ENCODE measurements at places on chromosomes 6 and 20. TPM values are rescaled to one million over a fixed set of nuclear protein-coding genes. Genes with fewer than 3 reads are reported as not detected.

Gene TCF15
- total RNA-seq: 2.6 TPM

- DNase-seq: no peak
Measured at GRCh38 chr20:39528436-39528835, 566.3 kb downstream of the DHX35 start.

Gene CCDC28A
- total RNA-seq: 10.8 TPM

Gene EPPIN
- not detected for total RNA-seq

- no peak for DNase-seq
Measured at GRCh38 chr6:66662721-66663507, 955.9 kb upstream of the EYS start.

DNA sequence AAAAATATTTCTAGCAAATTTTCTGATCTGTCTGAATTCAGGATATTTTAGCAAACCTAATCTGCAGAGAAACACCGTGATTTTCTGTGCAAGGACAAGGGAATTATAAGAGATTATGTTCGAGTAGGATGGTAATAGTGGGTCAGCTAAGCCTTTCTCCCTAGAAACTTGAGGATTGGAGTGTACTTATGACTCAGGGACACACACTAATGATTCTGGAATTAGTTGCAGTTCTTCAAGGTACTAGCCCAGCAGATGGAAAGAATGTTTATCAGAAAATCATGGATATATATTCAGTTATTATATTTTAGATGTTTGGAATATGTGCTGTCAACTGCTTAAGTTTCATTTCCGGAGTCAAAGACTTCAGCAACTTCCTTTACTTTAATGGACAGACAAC is 177.1 kb upstream of the MAP3K7 start:
- no peak for DNase-seq

- DNase-seq: no peak
Measured at GRCh38 chr6:15423286-15423993, 177.6 kb downstream of the JARID2 start.

DNA sequence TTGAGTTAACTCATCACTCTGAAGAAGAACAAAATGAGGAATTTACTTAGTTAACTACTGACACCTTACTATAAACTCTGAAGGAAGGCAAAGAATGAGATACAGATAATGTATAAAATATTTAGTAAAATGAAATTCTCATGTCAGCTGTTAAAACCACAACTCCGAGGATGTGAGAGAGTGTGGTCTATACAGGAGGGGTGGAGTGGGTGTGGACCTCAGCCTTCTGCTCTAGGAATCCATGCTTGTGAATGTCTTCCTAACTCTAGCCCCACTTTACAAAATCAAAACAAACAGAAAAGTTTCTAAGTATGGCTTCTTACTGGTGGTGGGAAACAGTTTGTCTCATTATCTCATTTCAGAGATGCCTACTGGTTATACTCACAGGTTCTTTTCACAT is 14.2 kb downstream of the PPP1R14C start:
- DNase-seq: no peak

DNA sequence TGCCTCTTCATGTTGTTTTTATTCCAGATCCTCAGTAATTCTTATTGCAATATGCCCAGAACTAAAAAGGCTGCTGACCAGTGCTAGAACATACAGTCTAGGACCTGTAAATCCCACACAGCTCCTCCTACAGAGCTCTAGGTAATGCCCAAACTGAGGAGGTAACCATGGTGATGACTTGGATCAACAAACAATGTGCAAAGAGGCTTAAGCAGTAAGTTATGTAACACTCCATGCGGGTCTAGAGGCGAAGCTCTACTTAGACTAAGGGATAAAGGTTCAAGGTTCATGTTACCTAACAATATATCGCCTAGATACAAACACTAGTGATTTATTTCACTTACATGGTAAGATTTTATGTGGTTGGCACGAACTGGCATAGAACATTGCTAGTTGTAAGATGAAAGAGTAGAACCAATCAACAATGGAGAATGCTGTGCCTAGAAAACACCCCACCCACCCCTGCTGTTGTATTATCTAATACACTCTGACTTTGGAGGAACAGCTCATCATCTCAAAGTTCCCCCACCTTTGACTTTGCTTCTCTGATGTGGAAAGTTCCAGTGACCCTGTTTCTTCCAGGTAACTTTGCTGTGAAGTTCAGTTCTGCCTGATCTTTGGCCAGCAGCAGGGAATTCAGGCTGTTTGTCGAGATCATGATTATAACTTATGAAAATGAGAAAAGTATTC is 242.4 kb downstream of the ALDH8A1 start:
- peak; percentile 94 for DNase-seq

All from epithelial cell of proximal tubule (primary cell).